ENCODE measurements at places on chromosomes 16 and 17. TPM values are rescaled to one million over a fixed set of nuclear protein-coding genes. Genes with fewer than 3 reads are reported as not detected.

- no peak for DNase-seq
Observed at GRCh38 chr17:16877099-16877498, 94.8 kb downstream of the TNFRSF13B start.

GRCh38 chr17:73132085-73132492, 32.7 kb upstream of the SSTR2 start:
- no peak for DNase-seq

GRCh38 chr17:42891539-42892152, 9.0 kb upstream of the G6PC1 start:
- no peak for DNase-seq

- no peak for DNase-seq
Observed at GRCh38 chr17:78128551-78129350, at the start of gene TMC6. TMC6 (minus strand) TSS chr17:78128755; CDS start chr17:78126832, 1,923 bp downstream.

TEX14 gene
- not detected for total RNA-seq

DNA sequence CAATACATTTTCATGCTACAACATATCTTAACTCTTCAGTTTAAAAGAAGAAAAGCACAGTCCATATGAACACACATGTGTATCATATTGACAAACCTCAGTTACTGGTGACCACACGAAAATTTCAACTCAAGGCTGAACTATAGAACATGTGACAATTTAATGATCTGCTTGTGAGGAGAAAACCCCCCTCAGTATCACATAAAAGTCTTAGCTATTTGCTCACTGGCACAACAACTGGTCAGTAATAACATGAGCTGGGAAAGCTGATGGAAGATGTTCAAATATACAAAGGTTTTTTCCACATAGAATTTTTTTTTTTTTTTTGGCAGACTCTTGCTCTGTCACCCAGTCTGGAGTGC, 19.5 kb downstream of the ZNF652 start:
- DNase-seq: no peak

Data from epithelial cell of proximal tubule (primary cell).